ENCODE measurements at places on chromosomes 7 and 10.

- DNase-seq, result peak; percentile 69
These were observed 58.7 kb upstream of the PRPS1L1 start for GRCh38 chr7:18086165-18087025.

DNA sequence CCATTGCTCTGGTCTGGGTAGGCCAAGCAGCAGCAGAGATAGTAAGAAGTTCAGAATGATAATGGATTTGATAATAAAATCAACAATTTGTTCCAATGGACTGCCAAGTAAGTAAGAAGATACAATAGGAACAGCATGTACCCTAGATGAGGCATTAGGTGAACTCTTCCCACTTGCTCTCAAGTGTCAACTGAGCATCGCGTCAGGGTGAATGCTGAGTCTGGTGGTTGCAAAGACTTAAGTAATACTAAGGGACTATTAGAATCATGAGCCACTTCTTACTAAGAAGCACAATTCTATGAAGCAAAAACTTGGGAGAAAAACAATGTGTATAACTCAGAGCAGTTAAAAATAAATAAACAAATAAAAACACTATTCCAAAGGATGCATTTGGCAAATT is 54.5 kb downstream of the LRRN3 start:
- DNase-seq, result no peak

DNA sequence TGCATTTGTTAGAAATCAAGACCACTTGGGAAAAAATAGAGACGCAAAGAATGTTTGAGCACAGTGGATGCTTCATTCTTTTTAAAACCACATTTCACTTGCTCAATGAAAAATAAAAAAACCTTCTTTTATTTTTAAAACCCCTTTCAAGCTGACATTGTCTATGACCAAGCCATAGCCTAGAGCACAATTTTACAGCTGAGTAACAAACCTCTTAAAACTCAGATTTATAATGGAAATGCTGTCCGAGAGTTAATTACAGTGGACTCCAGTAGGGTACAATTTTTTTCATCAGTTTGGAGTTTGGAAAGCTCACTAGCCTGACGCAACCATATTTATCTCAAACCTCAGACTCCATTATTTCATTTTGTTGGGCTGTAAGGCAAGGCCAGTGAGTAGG is 116.3 kb downstream of the RNLS start:
- no peak for DNase-seq

DNA sequence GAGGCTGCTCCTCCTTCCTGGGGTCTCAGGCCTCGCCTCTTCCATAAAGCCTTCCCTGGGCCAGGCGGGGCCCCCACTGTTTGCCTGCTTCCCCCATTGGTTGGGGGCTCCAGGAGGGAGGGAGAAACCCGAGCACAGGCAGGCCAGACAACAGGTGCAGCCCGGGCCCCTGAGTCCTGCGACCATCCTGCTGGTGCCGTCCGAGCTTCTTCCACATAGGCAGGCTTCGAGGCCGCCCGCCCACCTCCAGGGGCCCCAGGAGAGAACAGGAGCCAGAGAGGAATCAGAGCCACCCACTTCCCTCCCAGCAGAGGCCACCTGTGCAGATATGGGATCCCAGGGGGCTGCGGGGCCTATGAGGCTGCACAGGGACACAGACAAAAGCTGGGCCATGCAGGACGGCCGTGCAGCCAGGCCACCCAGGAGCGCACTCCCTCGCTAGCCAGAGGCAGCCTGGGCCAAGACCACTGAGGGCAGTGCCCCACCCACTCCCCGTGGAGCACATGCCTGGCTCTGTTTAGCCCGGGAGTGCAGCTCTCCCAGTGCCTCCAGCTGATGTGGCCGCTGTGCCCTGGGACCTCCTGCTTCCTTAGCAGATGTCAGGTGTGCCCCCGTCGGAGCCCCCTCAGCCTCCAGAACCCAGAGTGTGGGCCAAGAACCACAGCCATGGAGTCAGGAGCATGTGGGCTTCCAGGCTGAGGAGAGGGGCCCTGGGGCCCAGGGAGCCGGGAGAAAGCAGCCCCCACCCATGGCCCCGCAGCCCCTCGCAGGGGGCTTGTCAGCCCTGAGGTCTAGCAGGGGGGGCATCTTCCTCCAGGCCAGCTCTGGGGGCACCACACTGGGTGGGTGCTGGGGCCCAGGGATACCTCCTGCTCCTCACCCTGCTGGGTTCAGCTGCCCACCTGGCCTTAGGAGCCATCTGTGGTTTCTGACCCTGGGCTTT is 59.9 kb upstream of the INPP5A start:
- DNase-seq, result no peak

GRCh38 chr7:41002741-41003610 is 699.9 kb downstream of the INHBA start:
- DNase-seq, result peak; percentile 59

- DNase-seq, result peak; percentile 70
These were observed 10.4 kb upstream of the FGFR2 start for GRCh38 chr10:121608469-121609190.

All from head of caudate nucleus (tissue), 42 donors.